ENCODE measurements at places on chromosomes 16 and 17.
A peak's percentile ranks its signal among the peaks of the same experiment; 100 is the strongest.

DNA sequence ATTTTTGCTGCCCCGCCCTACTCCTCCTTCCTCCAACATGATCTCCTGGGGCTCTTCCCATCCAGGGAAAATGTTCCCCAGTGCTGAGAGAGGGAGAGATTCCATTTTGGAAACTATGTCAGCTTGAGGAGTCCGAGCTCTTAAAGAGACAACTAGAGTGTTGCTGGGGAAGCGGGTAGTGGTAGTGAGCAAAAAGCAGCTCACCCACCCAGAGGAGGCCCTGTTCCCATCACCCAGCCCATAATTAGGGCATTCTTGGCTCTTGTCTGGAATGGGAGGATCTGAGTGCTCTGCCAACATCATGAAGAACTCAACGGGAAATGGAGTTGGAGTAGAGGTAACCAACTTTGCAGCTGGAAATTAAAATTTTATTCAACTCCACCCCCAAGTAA lies 9.1 kb upstream of the MSL1 start:
- DNase-seq, result no peak

DNA sequence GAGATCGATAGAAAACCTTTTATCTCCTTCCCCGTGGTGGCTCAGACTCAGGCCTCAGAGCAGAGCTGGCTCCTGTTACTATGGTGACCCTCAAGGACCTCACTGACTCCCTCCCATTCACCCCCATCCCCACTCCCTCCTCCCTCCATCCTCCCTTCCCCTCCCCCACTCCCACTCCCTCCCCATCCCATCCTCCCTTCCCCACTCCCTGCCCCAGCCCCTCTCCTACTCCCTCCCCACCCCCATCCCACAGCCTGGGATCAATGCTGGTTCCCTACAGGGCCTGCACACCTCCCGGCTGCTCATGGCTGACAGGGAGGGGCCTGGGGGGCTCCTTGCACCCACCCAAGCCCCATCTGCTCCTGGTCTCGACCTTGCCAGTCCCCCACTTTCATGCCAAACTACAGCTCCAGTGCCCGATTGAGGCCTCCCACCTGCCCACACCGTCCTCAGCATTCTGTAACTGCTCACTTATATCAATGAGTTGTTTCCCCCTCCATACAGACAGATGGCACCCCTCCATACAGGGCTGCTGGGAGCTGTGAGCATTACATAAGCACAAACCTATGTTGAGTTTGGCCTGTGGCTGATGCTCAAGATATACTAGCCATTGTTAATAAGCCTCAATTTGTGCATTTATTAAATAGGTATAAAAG lies 11.6 kb upstream of the RAI1 start:
- DNase-seq, result peak; percentile 70

DNA sequence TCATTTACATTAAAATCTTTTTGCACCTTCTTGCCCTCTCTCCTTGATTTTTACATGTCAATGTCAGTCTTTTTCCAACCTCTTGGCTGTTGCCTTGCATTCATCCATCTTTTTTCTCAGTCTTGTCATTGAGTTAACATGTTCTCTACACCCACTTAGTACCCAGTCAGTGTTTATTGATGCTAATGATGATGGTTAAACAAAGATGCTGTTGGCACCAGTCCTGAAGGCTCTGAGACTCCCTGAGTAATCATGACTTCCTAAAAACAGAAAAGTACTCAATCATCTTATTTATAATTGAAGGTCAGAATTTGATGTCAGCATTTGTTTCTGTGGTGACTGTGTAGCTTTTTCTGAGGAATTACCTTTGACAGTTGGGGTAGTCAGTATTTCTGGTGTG lies 104.5 kb downstream of the NLK start:
- no peak for DNase-seq

DNA sequence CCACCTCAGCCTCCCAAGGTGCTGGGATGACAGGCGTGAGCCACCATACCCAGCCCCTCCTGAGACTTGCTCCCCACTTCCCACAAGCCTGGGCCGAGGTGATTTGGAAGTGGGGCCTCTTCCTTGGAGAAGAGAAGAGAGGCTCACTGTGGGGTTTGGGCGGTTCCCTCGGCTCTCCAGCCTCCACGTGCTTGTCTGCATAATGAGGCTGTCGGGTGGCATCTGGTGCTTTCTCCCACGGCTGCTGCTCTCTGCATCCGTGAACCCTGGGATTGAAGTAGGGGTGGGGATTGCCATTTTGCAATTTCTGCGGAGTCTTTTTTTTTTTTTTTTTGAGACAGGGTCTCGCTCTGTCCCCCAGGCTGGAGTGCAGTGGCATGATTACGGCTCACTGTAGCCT lies 101.4 kb downstream of the RAP1GAP2 start:
- DNase-seq, result no peak

- DNase-seq, result no peak
These were observed 368.2 kb downstream of the SLC39A11 start for GRCh38 chr17:72724267-72724666.

GRCh38 chr17:62963296-62963695 lies 2.7 kb upstream of the TANC2 start:
- no peak for DNase-seq

GRCh38 chr16:80285104-80285503 lies 255.7 kb upstream of the DYNLRB2 start:
- no peak for DNase-seq

- DNase-seq, result no peak
These were observed 589.7 kb downstream of the CDH11 start for GRCh38 chr16:64532117-64532516.

GRCh38 chr17:11459861-11460331 lies 138.4 kb upstream of the DNAH9 start:
- no peak for DNase-seq

- no peak for DNase-seq
These were observed 44.8 kb upstream of the IRX3 start for GRCh38 chr16:54331241-54332002.

DNA sequence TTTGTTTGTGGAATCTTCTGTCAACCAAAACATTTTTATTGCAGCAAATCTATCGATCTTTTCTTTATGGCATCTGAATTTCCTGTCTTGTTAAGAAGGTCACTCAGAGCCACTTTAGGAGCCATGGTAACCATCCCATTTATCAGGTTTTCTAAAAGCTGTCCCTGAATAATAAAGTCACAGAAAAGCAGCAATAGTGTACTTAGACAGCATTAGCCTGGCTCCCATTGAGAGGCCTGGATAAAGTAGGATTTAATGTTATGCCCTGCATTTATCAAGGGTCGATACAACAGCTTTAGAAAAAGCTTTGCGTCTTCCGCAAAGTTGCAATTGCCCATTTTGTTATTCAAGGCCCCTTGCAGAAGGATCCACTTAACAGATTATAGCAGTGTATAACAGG lies 10.1 kb upstream of the CD300LF start:
- no peak for DNase-seq

- DNase-seq, result peak; percentile 84
These were observed 16.6 kb downstream of the COPRS start for GRCh38 chr17:31842195-31843069.

GRCh38 chr16:85613604-85614337 lies 649 bp downstream of the GSE1 start:
- peak; percentile 76 for DNase-seq

- peak; percentile 27 for DNase-seq
These were observed 6.3 kb upstream of the XPO6 start for GRCh38 chr16:28218109-28218508.

DNA sequence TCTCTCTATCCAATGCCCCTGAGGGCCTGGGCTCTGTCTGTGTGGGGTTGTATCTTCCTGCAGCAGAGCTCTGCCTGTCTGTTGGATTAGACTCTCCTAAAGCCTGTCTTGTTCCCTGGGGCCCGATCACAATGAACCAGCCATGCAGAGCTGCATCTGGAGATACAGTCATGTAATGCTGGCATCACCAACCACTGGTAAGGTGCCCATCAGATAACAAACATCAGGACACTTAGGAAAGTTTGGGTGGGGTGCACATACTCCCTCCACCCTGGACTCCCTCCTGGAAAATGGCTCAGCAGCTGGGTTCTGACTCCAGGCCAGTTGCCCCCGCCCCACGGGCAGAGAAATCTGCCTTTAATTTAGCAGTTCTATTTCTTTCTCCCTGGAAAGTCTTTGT lies 61.3 kb upstream of the BRD7 start:
- no peak for DNase-seq

- DNase-seq, result no peak
These were observed 19.9 kb downstream of the CFAP20 start for GRCh38 chr16:58109330-58109729.

- no peak for DNase-seq
These were observed 116.5 kb upstream of the ADAMTS18 start for GRCh38 chr16:77551357-77551756.

- no peak for DNase-seq
These were observed 32.0 kb upstream of the CIBAR2 start for GRCh38 chr16:85144026-85144915.

DNA sequence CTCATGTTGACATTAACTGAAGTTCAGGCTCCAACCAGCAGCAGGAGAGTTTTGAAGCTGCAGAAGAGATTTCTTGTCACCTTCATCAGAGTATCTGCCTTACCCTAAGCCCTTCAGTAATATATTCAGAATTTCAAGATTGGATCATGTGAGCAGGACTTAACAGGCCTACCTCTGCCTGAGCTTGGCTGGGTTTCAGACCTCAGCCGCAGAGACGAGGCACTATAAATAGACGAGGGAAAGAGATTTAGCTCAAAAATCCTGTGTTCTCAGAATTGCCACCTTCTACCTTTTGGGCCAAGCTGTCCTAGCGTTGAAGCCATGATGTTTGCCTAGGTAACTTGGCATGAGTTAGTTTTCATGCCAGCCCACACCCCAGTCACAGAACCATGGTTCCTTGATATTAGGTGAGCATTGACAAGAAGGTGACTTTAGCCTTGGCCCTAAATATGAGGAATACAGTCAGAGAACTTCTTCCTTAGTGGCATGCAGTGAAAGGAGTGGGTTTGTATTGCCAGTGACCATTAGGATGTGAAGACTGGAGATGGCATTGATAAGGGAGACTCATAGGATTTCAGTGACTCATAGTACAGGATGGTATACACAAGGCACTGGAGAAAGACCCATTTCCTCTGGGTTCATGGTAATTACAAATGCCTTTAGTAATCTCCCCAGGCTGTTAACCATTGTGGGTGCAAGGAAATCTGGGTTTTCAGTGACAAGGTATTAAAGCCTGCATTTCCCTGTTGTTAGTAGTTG lies 224.3 kb downstream of the MSI2 start:
- no peak for DNase-seq

GRCh38 chr17:14670861-14671260 lies 370.0 kb downstream of the HS3ST3B1 start:
- no peak for DNase-seq

DNA sequence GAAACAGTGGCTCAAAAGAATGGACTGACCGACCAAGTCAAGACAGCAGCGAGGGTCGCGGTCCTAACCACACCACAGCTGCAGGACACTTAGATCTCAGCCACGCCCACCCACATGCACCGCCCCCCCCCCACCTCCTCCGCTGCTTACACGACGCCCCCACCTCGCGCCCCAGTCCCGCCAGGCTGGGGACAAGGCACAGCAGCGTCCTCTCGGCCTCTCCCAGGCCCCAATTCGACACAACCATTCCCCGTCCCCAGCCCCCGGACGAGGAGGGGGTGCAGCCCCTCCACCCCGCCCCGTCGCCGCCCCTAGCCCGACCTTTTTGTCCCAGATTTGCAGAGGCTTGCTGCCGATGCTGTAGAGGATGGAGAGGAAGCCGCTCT lies 477 bp downstream of the CFAP20 start:
- peak; percentile 52 for DNase-seq

- DNase-seq, result no peak
These were observed 191.3 kb downstream of the NTN1 start for GRCh38 chr17:9212376-9213302.

DNA sequence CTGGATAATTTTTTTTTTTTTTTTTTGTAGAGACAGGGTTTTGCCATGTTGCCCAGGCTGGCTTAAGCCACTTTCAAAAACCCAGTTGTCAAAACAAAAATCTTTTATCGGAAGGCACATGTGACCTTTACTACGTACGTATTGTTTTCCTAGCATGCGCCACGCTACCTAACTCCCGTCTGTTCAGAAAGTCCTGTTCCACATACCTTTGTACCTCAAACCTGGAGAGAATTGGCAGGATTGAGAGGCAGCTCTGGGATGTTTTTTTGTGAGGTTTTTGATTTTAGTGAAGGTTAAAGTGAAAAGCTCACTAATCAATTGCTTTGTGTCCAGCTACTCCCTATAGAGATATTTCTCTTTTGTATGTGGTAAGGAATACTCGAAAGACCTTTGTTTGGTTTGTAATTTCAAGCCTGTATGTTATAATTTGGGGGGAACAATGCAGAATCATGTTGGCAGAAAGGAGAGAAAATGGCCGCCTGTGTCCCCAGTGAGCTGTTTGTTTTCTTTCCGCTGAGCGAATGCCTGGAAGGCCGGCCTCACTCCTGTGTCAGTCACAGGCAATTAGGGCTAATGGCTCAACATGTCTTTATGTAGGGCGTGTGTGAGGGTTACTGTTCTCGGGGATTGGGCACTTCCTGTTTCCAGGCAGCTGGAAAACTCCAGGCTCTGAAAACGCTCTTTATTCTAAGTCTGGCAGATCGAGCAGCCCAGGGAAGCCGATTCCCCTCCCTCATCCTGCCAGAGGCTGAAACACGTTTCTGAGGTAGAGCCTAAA lies 60.8 kb upstream of the CLEC18A start:
- DNase-seq, result peak; percentile 92

DNA sequence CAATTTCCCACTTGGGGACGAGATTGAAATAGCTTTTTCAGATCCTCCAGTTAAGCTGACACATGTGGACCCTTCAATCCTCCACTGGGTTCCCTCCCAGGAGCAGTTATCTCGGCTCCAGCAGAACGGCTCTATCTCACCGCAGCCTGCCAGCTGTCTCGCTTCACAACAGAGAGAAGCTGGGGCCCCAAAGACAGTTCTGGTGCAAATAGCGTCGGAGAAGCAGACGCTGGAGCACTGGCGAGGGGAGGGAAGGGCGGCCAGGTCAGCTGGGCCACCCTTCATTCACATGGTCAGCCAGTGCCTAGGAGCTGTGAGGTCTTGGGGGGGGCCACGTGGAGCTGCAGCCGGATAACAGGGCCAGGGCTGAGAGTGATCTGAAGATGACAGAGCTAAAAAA lies 141.3 kb upstream of the SDK2 start:
- DNase-seq, result no peak

DNA sequence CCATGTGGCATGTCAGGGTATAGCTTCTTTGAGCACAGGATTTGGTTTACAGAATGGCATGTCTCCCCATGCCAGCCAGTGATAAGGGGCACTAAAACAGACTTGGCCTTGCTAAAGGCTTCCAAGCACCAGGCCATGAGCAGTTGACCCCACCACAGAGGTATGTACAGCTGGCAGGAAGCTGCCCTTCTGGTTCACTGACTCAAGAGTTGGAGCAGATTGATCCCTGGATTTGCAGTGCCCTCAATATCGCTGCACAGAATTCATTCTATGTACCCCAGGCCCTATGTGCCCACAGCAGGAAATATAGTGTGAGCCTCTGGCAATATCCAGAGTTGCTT lies 24.3 kb downstream of the HLF start:
- no peak for DNase-seq

GRCh38 chr16:25950586-25951281 lies 259.0 kb downstream of the HS3ST4 start:
- peak; percentile 48 for DNase-seq

GRCh38 chr17:32747856-32748255 lies 129.1 kb downstream of the MYO1D start:
- no peak for DNase-seq

All from NCI-H146 (cell line).